ENCODE measurements at places on chromosomes 2 and 18.

- DNase-seq, result no peak
Observed at GRCh38 chr2:214386720-214387119, 24.1 kb upstream of the VWC2L start.

GRCh38 chr2:237351046-237351445 is 62.9 kb downstream of the COL6A3 start:
- no peak for DNase-seq

DNA sequence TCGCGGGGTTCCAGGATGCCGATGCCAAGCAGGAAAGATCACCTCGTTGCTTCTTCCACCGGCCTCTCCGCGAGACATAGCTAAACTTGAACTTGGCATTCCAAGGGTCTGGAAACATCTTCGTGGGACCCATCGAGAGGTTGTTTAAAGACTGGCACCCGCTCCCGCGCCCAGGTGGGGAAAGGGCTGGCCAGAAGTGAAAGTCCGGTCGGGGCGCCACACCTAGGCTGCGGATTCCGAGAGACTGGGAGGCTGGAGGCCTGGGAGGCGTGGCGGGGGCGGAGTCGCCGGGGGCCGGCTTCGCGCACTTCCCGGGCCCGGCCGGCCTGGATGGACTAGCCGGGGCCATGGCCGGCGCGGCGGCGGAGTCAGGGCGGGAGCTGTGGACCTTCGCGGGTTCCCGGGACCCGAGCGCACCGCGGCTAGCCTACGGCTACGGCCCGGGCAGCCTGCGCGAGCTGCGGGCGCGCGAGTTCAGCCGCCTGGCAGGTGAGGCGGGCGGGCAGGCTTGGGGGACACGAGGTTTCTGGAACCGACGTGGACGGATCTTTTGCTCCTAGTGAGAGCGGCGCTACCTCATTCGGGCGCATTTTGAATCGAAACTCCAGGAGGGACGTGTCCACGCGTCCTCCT is at the start of gene MOCOS:
Gene MOCOS, plus strand, starts transcription at position 305 of the 633 bp plus-strand sequence. Its CDS starts 43 bp downstream, at position 348.
- DNase-seq, result no peak

- no peak for DNase-seq
Observed at GRCh38 chr2:232027530-232027929, 66.0 kb downstream of the DIS3L2 start.

DNA sequence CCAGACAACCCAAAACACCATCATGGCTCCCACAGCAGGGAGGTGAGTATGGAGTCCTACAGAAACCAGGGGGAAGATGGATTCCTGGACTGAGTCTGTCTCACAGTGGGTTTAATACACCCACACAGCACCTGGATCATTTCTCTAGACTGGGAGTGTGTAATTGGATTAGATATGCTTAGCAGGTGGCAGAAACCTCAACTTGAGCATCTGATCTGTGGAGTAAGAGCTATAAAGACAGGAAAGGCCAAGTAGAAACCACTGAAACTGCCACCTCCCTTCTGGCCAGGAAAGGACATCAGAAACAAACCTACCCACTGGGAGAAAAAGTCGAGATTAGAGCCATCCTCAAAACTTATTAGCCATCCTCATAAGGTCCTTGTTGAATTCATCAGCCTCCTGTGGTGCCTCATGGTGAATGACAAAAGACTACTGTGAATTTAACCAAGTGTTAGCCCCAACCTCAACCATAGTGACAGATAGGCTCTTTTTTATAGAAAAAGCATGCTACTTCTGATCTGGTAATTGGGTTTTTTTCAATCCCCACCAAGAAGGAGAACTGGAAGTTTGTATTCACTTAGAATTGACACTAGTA is 28.1 kb upstream of the CHST9 start:
- no peak for DNase-seq

- DNase-seq, result no peak
Observed at GRCh38 chr18:63301434-63301833, 18.1 kb downstream of the BCL2 start.

- no peak for DNase-seq
Observed at GRCh38 chr2:186027922-186028321, 289.3 kb downstream of the FSIP2 start.
